Fibroblast of villous mesenchyme (primary cell): ENCODE measurements at places on chromosomes 3 and 15. TPM values are rescaled to one million over a fixed set of nuclear protein-coding genes. Genes with fewer than 3 reads are reported as not detected.

GRCh38 chr15:66896611-66897010 is 168.8 kb upstream of the SMAD3 start:
- no peak for DNase-seq

GRCh38 chr3:128359060-128359664 is 107.5 kb downstream of the DNAJB8 start:
- no peak for DNase-seq

DNA sequence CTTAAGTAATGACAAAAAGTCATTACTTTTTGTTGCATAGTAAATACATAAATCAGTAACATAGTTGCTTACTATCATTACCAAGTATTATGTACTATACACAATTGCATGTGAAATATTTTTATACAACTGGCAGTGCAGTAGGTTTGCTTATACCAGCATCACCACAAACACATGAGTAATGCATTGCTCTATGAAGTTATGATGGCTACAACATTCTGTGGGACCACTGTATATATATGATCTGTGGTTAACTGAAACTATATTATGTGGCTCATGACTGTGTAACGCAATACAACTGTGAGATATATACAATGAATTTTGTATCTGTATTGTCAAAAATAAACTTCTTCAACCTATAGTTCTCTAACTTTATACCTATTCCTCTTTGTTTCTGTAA is 113.7 kb upstream of the RBMS3 start:
- no peak for DNase-seq

DNA sequence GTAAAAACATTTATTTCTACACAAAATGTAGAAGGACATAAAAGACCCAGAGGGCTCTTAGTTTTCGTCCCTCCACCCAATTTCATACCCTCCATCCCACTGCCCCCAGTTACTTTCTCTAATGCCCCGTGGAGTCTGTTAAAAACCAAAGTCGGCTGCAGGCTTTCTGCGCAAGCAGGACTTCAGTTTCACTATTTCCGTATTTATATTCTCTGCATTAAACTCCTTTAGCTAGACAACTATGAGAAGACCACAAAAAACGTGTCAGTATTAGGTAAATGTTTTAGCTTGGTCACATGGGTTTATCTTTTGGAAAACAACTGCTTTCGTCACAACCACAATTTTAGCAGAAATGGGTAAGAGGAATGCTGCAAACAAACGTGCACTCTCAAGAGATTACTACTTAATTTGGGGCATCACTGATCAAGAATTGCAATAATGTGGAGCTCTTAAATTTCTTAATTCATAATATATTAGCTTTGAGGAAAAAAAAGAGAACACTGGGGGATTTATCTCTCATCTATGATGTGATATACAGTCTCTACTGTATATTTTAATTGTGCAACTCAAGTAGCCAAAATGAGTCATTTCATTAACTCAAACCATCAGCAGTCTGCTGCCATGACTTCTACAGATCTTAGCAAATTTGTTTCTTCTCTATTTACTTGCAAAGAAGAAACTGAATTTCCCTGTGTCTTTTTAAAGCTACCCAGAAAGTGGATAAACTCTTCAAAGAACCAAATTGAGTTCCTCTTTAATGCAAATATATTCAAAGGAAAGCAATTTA is 740 bp upstream of the NSMCE3 start:
- DNase-seq: peak; percentile 38

GRCh38 chr15:31262901-31263671 is 63.5 kb upstream of the KLF13 start:
- no peak for DNase-seq

DNA sequence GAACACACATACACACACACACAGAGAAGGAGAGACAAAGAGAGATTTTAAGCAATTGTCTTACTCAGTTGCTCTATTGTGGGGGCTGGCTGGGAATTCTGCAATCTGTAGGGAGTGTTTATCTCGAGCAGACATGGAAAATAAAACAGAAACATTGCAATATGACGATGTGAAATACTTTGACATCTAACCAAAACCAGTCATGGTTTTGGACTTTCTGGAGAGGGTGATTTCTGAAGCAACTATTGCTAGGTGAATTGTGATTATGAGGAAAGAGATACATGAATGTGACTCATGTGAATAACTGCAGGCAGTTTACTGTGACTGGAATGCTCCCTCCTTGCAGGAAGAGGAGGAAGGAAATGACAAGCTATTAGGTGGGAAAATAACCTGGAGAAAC is 12.3 kb upstream of the PHLDB2 start:
- peak; percentile 92 for DNase-seq

DNA sequence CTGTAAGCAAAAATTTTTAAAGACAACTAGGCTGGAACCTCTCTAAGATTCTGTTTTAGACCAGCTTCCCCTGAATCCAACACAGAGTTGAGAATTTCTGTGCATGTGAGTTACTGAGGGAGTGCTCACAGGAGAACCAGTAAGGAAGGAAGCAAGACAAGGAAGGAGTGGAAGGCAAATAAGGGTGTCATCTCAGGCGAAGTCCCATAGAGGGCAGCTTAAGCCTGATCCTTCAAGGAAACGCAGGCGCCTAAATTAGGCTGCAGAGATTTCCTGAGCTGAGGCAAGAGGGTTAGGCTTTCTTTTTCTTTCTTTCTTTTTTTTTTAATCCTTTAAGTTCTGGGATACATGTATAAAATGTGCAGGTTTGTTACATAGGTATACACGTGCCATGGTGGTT is 36.2 kb upstream of the COL6A6 start:
- peak; percentile 37 for DNase-seq

DNA sequence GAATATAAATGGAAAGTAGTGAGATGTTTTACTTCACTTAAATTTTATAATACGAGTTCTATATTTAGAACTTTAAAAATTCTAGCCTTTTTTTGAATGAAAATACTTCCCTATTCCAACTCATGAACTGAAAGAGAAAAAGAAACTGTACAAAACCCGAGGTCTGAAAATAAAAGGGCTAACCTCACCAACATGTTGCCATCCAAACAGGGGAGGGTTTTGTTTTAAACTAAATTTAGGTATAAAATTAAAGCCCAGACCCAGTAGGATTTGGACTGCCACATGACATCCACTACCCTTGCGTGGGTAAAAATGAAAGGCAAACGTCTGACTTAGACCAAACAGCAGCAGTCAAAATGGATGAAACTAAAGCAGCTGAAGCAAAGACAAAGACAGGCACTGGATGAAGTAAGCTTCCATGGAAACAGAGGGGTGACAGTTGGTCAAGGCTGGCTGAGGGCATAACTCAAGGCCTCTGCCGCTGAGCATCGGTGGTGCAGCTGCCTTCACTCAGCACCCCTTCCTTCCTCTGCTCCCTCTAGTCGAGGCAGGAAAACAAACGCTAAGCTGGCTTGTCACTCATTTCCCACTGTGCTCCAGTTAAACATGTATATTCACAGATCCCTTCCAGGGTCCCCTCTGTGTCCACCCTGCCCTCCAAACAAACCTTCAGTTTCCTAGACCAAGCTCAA is 58.1 kb downstream of the TM4SF4 start:
- no peak for DNase-seq

DNA sequence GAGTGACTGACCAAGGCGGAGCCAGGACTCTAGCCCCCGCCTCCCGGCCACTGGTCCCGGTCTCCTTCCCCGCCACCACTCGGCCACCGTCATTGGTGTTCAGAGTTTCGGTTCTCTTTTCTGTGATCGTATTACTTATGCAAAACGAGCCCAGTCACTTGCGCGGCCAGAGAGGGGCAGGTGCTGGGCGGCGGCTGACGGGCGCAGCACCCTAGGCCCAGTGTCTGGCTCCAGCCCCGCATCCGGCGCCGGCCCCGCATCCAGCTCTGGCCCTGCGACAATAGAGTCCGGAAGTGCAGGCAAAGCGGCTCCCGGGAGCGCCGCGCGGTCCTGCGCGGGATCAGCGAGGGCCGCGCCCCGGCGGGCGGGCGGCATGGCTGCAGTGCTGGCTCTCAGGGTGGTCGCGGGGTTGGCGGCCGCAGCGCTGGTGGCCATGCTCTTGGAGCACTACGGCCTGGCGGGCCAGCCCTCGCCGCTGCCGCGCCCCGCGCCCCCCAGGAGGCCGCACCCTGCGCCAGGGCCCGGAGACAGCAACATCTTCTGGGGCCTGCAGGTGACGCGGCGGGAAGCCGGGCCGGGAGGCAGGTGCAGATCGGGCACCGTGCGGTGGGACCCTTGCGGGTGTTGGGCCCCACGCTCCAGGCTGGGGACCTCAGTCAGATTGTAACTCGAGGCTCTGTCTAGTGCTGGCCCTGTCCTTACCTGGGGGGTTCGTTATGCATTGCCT is at the start of gene TMEM62:
TSS of gene TMEM62 (plus strand) at position 157 of the 727 bp plus-strand sequence. CDS start at position 374, 217 bp downstream.
- peak; percentile 60 for DNase-seq

DNA sequence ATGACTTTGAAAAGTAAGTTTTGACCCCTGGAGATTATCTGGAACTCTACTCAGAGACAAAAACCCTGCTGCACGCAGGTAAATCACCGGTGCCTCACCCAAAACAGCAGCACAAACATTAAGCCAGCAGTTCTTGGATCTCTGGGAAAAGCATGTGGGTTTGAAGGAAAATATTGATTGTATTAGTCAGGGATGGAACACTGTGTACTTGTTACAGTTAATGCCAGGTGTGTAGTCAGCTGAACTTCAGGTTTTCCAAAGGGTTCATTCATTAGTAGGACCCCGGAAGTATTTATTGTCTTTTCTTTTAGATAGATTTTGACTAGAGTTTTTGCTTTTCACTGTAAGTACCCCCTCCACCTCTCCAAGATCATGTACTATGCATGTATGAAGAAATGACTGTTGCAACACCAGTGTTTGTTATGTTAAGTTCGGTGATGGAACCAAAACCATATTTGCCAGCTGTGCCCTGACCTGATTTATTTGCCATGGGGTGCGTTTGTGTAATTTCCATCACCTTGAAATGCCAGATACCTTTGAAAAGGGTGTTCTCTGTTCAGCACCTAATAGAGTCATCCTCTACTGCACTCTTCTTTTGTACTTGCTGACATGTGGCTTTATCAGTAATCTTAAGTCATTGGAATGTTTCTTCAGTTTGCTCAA is 14.5 kb downstream of the ARHGEF26 start:
- no peak for DNase-seq

FRMD5 gene
- total RNA-seq: 1.3 and 1.9 TPM in 2 replicates

DNA sequence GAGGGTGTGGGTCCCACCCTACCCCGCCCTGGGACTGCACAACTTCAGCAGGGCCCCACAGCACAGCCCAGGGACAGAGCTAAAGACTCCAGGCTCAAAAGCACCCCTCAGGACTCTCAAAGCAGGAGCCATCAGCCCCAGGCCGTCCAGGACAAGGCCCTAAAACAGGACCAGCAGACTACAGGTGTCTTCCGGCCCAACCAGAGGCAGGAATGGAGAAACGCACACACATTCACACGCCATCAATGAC is 26.1 kb downstream of the ATRIP start:
- DNase-seq: no peak

PLA2G4D gene
- not detected in 2 replicates for total RNA-seq

- no peak for DNase-seq
These were observed 64.0 kb downstream of the KAT2B start for GRCh38 chr3:20104167-20104661.

- DNase-seq: no peak
These were observed 187.1 kb downstream of the FMN1 start for GRCh38 chr15:33007303-33007855.

DNA sequence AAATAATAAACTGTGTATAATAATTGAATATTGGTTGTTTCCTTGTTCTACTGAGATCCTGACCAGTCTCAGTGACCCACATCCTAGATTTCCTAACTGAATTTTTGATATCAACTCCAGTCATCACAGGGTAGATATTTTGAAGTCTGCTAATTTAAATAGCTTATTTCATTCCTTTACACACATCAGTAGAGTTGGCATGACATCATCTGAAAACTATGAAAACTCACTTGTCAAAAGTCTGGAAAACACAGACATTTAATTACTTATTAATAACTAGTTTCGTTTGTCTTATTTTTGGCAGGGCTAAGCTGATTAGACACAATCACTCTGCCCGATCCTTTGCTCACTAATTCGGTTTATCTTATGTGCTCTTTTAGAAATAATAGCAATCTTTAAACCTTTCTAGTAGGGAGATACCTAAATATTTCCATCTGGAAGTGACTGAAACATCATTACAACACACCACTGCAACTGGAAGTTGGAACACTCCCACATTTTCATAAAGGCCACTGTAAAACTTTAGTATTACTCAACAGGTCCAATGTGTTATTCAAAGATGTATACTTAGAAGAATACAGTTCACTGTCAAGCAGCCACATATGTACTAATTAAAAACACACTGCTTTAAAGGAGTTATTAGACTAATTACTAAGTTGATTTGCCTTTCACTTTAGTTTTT is 198.4 kb upstream of the ZNF717 start:
- no peak for DNase-seq

DNA sequence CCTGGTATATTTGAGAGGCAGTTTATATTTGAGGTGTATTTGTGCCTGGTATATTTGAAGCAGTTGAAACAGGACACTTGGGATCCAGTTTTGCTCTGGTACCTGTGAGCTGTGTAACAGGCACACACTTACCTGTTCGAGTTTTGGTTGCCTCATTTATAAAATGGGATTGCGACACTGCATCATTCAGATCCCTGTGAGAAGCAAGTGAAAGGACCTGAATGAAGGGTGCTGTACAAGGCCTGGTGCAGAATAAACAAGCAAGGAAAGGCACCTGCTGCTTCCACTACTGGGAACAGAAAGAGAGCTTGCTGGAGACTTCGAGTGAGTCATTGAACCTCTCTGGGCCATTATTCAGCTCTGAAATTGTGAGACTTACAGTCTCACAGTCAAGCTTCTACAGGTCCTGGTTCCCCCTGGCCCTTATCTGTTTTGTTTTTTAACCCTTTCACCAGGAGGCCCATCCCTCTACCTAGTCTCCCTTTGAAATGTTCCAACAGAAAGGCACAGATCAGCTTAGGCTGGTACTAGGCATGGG is 11.5 kb downstream of the FETUB start:
- DNase-seq: no peak

DLL4 gene
- total RNA-seq: 5.5 and 6.0 TPM in 2 replicates

CYP1A2 gene
- not detected in 2 replicates for total RNA-seq
